EL (cell line): ENCODE measurements at places on chromosomes 3 and 15.
A peak's percentile ranks its signal among the peaks of the same experiment; 100 is the strongest.

DNA sequence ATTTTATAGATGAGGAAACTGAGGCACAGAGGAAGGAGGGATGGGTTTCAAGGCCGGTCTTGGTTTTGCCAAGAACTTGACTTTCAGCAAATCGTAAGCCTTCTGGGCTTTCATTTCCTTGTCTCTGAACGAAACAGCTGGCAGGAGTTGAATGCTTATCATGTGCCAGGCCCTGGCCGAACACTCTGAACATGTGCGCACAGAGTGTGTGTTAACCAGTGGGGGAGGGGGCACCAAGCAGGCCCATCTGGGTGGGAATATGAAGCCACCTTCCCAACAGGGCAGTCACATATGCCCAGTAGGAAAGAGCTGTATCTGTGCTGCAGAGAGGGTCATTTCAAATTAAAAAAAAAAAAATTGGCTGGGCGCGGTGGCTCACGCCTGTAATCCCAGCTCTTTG is 29.3 kb downstream of the ZNF710 start:
- no peak for DNase-seq

GRCh38 chr3:69204315-69204957 is 82.0 kb upstream of the LMOD3 start:
- DNase-seq, result no peak

DNA sequence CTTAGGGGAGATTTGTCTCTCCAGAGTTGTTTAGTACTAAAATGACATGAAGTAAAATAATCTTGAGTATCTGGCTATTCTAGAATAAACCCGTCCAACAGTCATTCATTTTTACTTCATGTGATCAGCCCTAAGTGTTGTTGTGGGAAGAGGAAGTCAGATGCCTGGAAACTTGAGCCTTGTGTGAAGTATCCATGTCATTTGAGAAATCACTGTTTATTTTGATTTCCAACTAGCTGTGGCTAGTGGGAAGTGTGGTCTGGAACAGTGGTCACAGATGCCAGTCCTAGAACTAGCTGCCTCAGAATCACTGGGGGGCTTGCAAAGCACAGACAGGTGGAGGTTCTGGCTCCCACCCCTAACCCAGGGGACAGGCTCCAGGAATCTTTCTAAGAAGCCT is 77.7 kb upstream of the LIMD1 start:
- no peak for DNase-seq

DNA sequence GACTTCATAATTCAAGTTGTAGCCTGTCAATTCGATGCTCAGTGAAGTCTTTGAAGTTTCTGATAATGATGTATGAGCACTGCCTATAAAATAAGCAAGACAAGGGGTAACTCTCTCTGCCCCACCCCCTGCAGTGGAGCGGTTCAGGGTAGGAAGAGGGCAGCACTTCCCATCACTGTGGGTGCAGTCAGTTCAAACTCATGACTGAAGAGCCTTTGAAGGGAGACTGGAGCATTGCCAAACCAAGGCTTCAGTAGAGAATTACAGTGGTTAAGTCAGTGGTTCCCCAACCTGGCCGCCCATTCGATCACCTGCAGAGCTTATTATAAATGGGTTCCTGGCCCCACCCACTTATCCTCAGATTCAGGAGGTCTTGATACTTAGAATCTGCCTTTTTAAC is 190.6 kb downstream of the SHQ1 start:
- no peak for DNase-seq

DNA sequence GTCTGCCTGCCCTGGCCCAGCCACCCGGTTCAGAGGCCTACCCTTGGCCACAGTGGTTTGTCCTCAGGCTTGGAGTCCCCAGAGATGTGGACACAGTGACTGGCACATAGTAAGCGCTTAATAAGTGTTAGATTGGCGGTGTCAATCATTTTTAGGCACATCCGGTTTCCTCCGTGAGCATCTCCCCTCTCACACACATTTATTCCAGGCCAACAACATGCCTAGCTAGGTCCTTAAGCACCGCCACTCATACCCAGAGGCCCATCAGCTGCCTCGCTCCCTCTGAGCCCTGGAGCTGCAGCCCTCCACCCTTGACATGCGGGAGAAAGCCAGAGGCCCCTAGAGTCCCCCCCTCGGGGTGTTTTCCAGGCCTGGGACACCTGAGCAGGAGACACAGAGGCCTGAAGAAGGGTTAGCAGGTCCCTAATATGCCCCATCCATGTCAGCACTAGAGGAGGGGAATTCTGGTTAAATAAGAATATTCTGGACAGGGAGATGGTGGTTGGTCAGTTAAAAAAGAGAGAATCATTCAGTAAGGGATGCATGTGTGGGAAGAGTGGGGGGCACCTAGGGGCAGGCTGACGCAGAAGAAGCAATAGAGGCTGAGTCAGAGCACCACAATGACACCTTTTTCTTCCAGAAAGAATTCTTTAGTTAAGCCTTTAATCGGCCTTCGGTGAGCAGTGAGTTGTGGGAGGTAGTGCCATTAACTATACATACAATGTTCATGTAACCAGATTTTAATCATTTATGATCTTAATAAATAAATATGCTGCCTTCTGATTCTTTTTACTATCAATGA is 22.3 kb downstream of the NR2F2 start:
- DNase-seq, result peak; percentile 64

- no peak for DNase-seq
Observed at GRCh38 chr3:13219077-13219901, 146.1 kb upstream of the IQSEC1 start.

DNA sequence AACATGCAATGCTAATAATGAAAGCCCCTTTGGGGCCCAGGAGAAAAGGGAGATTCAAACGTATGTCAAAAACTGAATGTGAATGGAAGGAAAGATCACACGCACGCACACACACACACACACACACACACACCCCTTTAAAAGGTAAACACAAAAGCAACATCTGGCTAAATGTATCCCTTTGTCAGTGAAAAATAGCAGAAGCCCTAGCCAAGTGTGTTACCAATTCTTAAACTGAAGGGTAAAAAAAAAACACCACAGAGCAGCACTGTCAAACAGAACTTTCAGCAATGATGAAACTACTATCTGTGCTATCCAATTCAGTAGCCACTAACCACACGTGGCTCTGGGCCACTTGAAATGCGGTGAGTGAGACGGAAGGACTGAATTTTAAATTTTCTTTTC is 4.9 kb downstream of the RFTN1 start:
- no peak for DNase-seq
